ENCODE measurements at places on chromosomes 13 and 19. TPM values are rescaled to one million over a fixed set of nuclear protein-coding genes. Genes with fewer than 3 reads are reported as not detected.

Gene RAVER1
- total RNA-seq, result 34.9 TPM

Gene LENG9
- not detected for total RNA-seq

Gene SIGLEC8
- not detected for total RNA-seq

Gene FCAR
- total RNA-seq, result not detected

Gene ACTMAP
- total RNA-seq, result 0.62 TPM

Gene KLF12
- total RNA-seq, result 6.8 TPM

Gene WDR18
- 41.8 TPM for total RNA-seq

GRCh38 chr13:99932912-99933311 is 38.7 kb downstream of the ZIC5 start:
- no peak for DNase-seq

GRCh38 chr13:98512774-98513665 is 63.9 kb downstream of the STK24 start:
- no peak for DNase-seq

- no peak for DNase-seq
These were observed 58.6 kb downstream of the RASL11A start for GRCh38 chr13:27329210-27329609.

- DNase-seq, result no peak
These were observed 18.5 kb downstream of the RNASEH2B start for GRCh38 chr13:50928102-50928501.

DNA sequence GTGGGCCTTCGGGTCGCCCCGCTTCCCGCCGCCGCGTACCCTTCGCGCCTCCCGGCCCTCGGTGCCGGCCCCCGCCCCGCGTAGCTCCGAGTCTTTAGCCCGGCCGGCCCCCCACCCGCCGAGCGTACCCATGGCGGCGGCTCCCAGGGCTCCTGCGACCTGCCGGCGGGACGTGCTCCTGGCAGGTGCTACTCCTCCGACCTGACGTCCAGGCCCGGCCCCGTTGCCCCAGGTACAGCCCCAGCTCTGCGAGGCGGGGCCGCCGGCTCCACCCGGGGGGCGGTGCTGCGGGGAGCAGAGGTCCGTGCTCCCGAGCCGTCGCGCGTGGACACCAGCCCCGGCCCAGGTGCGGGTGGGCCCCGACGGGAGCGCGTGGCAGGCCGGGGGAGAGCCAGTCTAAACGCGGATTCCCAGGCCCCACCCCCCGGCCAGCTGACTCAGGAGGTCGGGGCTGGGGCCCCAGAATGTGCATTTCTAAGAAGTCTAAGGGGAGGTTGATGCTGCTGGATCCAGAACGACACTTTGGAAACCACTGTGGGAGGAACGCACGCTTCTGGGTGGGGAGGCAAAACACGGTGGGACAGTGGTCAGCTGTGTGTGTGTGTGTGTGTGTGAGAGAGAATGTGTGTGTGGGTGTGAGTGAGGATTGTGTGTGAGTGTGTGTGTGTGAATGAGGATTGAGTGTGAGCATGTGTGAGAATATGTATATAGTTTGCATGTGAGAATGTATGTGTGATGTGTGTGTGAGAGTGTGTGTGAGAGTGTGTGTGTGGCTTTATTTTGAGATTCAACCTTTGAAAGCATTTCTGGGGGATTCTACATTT is at the start of gene SLC15A1:
SLC15A1 (minus strand) TSS at position 206 of the 824 bp plus-strand sequence; CDS start at position 132, 74 bp downstream.
- no peak for DNase-seq

DNA sequence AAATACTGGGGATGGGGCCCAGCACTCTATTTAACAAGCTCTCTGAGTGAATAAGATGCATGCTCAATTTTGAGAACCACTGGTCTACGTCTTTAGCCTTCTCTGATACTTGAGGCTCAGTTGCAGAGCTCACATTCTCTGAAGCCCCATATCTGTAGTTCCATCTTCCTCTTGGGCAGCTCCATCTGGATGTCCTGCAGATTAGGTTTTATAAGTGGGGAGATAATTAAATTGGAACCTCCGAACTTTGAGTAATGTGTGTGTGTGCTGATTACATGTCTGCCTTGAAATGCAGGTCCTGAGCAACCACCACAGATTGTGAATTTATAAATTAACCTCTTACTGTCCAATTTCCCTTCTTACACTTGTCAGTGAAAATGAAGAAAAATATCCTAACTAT is 7.2 kb upstream of the RASL11A start:
- no peak for DNase-seq

- DNase-seq, result no peak
These were observed 812.7 kb upstream of the MIR17HG start for GRCh38 chr13:90534617-90535370.

GRCh38 chr19:56750658-56751057 is 79.1 kb upstream of the ZNF835 start:
- DNase-seq, result no peak

DNA sequence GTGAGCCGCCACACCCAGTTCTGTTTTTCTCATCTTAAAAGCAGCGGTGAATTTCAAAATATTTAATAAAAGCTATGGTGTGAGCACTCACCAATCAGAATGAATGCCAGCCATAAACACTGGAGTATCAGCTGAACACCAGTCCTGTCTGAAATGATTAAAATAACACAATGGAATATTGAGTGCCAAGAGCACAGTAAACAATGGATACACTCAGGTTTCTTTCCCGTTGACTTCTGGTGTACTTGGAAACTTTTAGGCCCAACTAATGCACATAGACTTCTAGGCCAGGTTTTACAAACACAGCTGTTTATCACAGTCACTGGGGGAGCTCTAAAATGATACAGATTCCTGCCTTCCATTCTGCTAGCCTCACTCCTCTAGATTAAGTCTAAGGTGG is 68.3 kb downstream of the SLC6A16 start:
- DNase-seq, result no peak

GRCh38 chr19:23254141-23254910 is 4.1 kb upstream of the ZNF724 start:
- DNase-seq, result no peak

- no peak for DNase-seq
These were observed 14.7 kb downstream of the LYL1 start for GRCh38 chr19:13087795-13088537.

- DNase-seq, result peak; percentile 87
These were observed 77.6 kb downstream of the KDM4B start for GRCh38 chr19:5046339-5047039.

All from A172 (cell line).